ENCODE measurements at places on chromosomes 6 and 20.

- DNase-seq: no peak
Observed at GRCh38 chr6:53440336-53440945, 91.7 kb upstream of the ELOVL5 start.

- no peak for DNase-seq
Observed at GRCh38 chr6:155085582-155086257, 90.6 kb downstream of the TIAM2 start.

- DNase-seq: no peak
Observed at GRCh38 chr6:89050697-89051096, 29.9 kb upstream of the PNRC1 start.

- DNase-seq: no peak
Observed at GRCh38 chr6:170062209-170062914, 228.5 kb downstream of the DLL1 start.

- no peak for DNase-seq
Observed at GRCh38 chr6:28171271-28171670, 29.6 kb downstream of the ZKSCAN8 start.

- no peak for DNase-seq
Observed at GRCh38 chr6:167812088-167812487, 14.6 kb upstream of the AFDN start.

DNA sequence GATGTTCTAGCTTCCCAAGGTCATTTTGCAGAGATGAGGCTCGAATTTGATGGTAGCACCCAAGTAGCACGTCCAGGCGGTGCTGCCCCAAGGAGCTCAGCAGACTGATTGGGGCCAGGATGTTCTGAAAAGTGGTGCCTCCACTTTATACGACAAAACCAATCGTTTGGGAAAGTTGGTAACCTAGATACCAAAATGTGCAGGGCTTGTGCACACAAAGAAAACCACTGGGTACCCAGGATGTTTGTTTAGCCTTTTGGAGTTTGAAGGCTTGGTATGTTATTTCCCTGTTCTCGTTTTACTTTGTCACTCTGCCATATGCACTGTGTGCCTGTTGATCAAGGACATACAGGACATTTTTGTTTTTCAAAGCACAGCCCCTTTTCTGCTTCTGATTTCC, 40.7 kb upstream of the PBOV1 start:
- DNase-seq: no peak

GRCh38 chr6:287489-287860, 4.8 kb upstream of the DUSP22 start:
- no peak for DNase-seq

DNA sequence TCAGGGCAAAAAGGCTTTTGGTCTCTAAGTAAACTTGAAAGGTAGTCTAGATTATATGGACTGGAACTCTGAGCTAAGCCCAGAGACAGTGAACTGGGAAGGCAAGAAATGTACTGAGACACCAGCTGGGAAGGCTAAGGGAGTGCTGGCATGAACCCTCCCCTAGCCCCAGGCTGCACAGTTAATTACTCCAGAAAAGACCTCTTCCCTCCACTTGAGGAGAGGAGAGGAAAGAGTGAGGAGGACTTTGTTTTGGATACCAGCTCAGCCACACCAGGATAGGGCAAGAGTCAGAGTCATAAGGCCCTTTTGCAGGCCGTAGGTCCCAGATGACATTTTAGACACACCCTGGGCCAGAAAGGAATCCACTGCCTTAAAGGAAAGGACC, 84.1 kb upstream of the GJE1 start:
- no peak for DNase-seq

DNA sequence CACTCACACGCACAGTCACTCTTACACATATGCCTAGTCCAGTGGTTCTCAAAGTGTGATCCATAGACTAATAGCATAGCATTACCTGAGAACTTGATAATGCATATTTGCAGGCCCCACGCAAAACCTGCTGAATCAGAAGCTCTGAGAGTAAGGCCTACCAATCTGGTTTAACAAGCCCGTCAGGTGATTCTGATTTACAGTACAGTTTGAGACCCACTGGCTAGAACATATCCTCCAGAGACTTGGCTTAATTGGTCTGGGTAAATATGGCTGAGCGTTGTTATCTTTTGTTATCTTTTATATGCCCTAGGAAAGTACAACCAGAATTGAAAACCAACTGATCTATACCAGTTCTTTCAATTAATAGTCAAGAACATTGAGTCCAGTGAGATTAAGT, 9.6 kb downstream of the TSPYL4 start:
- no peak for DNase-seq

DNA sequence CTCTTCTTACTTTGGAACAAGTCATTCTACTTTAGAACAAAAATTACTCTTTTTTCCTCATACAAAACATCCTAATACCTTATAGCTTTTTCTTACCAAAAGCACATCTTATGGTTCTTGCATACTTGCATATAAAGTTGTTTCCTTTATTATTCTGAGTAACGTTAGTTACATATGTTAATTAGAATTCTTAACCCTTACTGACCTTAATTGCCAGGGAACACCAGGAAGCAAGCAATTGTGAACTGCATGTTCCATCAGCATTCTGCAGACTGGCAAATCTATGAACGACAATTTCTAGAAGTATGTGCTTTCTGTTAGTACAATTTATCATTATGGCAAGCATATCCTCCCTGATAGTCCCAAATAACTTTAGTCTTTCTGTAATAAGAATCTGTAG, 831.0 kb downstream of the C6orf118 start:
- no peak for DNase-seq

- no peak for DNase-seq
Observed at GRCh38 chr20:55893031-55893430, 112.3 kb downstream of the CBLN4 start.

GRCh38 chr20:37282556-37282955, 6.9 kb upstream of the MANBAL start:
- no peak for DNase-seq

DNA sequence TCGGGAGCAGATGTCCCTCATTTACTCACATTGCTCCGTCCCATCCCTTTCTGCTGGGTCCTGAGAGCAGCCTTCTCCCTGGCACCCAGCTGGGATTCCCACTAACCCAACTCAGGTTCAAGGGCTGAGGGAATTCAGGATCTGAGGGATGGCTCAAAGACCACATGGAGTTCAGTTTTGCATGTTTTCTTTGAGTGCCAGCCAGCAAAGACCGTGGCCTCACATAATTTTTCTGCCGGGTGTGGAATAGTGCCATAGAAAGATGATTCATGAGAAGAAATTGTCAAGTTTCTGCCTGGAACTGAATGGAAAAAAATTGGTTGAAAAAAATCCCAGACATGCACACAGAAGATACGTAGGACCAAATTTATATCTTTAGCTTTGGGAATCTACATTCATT, 168.6 kb downstream of the CD83 start:
- DNase-seq: no peak

DNA sequence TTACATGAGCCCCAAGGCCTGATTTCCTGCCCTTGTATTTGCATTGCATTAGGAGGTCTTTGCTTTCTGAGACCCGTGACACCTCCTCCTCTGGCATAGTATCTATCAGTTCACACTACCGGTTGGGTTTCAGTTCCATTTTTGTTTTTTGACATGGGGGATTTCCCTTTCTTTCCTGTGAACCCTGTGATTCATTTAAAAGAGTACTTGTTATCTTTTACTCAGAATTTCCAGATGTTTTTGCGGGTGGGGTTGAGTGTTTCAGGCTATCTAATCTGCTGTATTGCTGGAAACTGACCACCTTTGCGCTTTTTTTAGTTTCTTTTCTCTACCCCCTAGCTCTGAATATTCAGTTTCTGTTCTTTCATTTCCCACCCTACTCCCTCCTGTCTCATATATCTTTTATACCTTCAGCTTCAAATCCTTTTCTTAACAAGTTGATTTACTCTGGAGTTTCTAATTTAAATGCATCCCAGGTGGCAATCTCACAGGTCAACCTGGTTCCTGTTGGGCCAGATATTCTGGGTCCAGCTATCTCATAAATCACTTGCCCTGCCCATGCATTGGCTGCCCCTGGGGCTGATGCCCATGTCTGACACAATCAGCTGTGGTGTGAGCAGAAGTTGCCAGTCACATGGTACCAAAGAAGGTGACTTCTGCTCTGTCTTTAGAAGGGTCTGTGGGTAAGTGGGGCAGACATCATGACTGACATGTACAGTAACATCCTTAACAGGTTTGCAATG, 14.3 kb upstream of the NCOA3 start:
- DNase-seq: peak; percentile 61

GRCh38 chr6:163314791-163315470, 99.6 kb upstream of the QKI start:
- DNase-seq: no peak

GRCh38 chr20:32625996-32626395, 40.9 kb upstream of the NOL4L start:
- DNase-seq: no peak

- DNase-seq: no peak
Observed at GRCh38 chr6:117165911-117166499, 99.4 kb upstream of the VGLL2 start.

DNA sequence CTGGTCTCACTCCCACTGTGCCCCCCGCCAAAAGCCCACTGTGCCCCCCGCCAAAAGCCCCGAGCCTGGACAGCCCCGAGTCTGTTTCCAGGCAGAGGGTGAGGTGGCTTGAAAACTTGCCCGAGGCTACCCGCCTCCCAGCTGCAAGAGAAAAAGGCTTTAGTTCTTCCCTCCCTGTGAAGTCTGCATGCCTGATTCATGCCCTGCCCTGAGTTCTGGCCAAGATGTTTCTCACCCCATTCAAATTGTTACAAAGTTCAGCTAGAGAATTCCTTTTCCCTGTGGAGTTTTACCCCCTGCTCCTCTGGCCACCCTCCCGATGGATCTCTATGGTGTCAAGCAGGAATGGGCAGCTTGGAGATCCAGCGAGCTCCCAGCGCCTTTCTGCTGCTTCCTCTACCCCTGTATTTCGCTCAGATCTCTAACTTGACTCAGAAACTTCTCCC, 298.8 kb upstream of the MAP3K7 start:
- no peak for DNase-seq

GRCh38 chr6:84860509-84860908, 96.1 kb upstream of the TBX18 start:
- no peak for DNase-seq

DNA sequence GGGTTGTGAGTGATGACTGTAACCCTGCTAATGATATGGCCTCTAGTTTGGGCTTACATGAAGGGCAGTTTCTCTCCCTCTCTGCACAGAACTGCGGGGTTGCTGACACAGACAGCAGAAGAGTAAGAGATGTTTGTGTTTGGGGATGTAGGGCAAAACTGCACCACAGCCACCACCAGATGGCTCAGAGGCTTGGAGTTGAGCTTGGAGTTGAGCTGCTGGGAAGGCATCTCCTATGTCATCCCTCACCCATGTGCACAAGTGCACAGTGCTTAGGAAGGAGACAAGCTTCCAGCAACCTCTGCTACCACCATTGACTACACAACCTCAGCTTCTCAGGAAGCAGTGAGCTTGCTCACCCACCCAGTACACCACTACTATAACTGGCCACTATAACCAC, 303.9 kb upstream of the DEFB112 start:
- DNase-seq: no peak

All from stimulated activated naive CD4-positive, alpha-beta T cell treated with Interleukin-2 at 50 U/mL for 16 hours (primary cell).